Activated T-helper 1 cell treated with anti-CD3 and anti-CD28 coated beads, Interleukin-2, amount 50 U/mL, for 16 hours (primary cell): ENCODE measurements at places on chromosomes 1 and 21.

DNA sequence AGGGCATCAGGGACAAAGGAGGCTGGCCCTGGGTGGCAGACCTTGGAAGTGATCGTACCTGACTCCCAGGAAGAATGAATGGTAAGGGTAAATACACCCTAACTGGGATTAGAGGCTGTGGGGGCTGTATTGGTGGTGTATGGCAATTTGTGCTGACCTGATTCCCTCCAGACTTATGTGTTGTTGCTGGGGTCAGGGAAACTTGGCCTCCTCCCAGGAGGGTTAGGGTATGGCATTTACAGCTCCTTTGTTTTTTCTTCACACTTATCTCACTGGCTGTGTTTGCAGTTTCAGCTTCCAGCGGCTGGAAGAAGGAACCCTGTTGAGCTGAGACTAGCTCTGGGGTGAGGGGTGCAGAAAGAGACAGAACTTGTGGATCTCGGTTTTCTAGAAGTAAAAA is 8.2 kb downstream of the VANGL1 start:
- DNase-seq, result no peak

GRCh38 chr1:88742531-88742930 is 58.5 kb downstream of the PKN2 start:
- DNase-seq, result no peak

DNA sequence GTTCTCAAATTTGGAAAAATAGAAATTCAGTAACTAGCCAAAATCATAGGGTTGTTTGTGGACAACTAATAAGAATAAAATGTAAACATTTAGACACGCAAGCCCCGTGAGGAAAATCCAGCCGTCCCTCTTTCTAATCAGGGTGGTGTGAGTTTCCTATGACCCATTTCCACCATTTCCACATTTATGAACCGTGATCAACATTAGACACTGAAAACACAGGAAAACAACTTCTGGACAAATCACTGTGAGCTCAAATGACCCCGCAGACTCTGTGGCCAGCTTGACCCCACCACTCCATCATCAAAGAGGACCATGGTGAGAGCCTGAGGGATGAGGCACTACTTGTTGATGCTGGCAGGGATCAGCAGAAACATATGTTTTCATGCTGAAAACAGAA is 101.0 kb downstream of the SIM2 start:
- DNase-seq, result no peak

DNA sequence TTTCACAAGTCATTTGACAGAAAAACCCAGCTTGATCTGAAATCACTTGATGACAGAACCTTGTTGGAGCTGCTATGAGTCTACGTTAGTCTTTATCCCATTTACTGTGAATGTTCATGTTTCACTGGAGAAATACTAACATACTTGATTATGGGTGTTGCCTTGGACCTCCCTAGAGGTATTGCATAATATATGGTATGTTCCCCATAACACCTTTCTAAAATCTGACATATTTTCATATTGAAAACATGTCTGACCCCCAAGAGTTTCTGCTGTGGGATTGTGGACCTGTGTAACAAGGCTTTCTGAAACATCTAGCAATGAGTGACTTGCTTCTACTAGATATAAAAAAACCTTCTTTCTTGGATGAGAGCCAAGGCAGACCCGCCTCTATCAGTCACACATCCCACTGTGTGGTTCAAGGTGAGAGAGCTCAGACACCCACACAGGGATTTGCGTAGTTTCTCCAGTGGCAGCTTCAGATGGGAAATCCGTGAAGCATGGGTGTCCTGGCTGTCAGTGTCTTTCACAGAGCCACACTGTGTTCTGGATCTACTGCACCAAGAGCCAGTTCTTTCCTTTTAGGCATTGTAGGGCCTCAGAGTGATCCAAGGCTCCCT is 4.6 kb downstream of the NENF start:
- no peak for DNase-seq

- DNase-seq, result no peak
Observed at GRCh38 chr1:2124446-2125198, 70.0 kb downstream of the FAAP20 start.

GRCh38 chr1:104592926-104593325 is 843.2 kb downstream of the AMY1C start:
- DNase-seq, result no peak

GRCh38 chr1:172826096-172826741 is 167.3 kb downstream of the FASLG start:
- no peak for DNase-seq

- no peak for DNase-seq
Observed at GRCh38 chr1:202501281-202501680, 152.8 kb downstream of the PPP1R12B start.

DNA sequence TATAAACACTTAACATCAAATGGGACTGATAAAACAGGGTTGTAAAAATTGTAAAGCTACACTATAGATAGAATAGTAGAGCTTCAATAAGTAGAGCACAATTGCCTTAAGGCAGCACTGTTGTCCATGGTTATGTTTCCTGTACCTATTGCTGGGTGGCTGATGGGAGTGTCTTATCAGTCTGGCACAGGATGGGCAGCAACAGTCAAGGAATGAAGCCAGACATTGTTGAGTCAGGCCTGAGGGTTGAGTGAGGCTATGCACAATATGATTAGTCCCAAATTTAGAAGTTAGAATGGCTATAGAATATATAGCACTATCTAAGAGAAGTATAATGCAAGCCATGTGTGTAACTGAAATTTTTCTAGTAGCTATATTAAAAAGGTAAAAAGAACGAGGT is 25.0 kb upstream of the CD1D start:
- DNase-seq, result no peak

- no peak for DNase-seq
Observed at GRCh38 chr1:85936470-85936869, 220.1 kb downstream of the COL24A1 start.

DNA sequence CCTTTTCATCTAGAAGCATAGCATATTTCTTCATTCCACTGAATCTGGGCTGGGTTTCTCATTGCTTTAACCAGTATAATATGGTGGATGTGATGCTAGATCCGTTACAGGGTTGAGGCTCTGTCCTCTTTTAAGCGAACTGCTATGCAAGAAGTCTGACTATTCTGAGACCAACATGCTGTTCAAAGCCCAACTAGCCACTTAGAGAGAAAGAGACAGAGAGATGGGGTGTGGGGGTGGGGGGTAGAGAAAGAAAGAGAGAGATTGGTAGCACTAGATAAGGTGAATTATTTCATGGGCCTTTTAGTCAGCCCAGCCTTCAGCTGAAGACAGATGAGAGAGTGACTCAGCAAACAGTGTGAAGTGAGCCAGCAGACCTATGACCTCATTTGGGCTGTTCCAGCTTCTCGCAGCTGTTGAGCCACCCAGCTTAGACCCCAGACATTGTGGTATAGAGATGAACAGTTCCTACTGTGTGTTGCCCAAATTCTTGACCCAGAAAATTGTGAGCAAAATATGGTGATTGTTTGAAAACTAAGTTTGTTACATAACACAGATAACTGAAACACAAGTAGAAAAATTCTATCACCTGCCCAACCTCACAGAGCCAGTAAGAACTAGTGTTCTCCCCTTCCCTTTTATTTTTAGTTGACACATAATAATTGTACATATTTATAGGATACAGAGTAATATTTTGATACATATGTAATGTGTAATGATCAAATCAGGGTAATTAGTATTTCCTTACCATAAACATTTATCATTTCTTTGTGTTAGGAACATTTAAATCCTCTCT is 40.7 kb upstream of the PRKACB start:
- DNase-seq, result no peak

GRCh38 chr21:26432410-26432809 is 140.7 kb downstream of the CYYR1 start:
- no peak for DNase-seq
